ENCODE measurements at places on chromosomes 12 and 14.

DNA sequence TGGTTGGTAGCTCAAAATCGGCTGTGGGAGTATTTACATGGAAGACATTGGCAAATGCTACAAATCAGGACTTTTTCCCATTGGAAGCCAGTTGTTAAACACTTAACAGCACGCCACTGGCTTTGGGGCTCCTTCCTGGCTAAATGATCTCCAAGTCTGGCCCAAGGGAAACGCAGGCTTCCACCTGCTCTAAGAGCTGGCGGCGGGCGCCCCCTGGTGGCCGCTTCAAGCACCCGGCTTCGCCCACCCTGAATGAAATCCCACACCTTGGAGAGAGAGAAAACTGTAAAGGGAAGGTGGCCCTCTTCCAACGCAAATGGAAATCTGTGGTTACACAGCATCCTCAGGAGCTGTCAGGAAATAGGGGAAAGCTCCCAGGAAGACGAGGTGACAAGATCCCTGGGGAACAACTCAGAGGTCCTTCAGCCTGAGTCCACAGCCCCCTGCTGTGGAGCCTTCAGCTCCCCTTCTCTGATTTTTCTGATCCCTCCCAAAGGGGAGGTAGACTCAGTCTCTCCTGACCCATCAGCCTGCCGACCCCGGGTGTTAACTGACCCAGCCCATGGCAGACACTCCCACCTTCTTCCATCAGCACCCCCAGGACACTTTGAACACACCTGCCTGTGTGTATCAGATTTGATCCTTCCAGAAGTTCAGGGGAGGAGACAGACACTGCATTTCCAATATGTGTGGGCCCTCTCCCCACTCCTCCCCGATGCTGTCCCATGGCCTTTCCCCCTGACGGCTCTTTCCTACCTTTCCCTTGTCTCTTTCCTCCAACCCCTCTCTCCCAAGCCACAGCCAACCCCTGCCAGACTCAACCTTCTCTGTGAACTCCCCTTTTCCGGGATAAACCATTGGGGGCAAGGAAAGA, 15.4 kb downstream of the SELPLG start:
- DNase-seq, result peak; percentile 78

DNA sequence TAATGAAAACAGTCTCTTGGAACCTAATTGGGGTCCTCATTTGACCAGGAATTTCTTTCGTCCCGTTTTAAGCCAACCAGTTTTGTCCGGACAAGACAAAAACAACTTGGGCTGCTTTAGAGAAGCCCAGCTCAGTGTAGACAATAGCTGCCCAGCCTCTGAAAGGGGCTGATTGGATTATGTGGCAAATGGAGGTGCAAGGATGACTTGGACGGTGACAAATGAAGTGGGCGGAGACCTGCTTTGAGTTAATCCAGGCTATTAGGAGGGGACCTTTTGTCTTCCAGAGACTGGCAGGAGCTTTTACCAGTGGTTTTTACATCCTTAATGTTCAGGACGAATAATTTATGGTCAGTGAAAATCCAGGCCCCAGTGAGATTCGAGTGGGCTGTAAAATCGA, 4.8 kb downstream of the MEG3 start:
- no peak for DNase-seq

- DNase-seq, result no peak
Measured at GRCh38 chr12:131114942-131115584, 161.4 kb downstream of the ADGRD1 start.

- DNase-seq, result no peak
Measured at GRCh38 chr12:63916561-63917476, 72.3 kb downstream of the SRGAP1 start.

DNA sequence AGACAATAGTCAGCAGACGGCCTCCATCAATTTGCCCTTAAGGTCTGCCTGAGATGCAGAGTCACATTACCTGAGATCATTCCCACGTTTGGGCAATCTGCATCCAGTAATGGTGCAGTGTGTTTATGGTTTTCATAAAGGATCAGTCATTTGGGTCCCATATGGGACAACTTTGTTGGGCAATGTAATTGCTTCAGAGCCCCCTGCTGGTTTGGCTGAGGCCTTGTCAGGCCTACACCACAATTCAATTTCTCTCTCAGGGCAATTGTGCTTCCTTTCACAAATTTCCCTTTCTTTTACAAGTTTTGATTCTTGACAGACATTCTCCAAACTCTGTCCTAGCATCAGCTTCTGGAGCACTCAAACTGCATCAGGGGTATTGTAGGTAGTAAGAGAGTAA, 191.2 kb upstream of the SSTR1 start:
- no peak for DNase-seq

DNA sequence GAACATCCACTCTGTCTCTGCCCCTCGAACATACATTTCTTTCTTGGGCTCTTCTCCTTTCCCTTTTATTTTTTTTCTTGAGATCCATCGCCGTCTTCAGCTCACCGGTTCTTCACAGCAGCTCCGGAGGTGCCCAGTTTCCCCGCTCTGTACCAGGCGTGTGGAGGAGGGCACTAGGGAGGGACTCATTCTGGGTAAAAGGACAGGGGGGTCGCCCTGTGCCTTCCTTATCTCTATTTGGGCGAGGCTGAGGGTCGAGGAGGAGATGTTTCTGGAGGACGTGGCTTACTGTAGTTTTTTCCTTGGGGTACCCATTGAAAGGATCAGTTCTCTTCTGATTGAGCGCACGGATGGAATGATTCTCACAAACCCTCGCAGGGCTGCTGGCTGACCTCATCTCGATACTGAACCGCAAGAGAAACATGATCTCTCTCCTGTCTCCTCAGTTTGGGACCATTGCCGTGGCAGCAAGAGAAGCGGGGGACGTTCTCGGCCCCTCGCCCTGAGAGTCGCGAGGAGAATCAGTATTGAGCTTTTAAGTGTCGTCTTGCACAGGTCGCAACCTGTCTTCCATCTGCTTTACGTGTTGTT, 386 bp downstream of the LIN52 start:
- DNase-seq, result no peak

DNA sequence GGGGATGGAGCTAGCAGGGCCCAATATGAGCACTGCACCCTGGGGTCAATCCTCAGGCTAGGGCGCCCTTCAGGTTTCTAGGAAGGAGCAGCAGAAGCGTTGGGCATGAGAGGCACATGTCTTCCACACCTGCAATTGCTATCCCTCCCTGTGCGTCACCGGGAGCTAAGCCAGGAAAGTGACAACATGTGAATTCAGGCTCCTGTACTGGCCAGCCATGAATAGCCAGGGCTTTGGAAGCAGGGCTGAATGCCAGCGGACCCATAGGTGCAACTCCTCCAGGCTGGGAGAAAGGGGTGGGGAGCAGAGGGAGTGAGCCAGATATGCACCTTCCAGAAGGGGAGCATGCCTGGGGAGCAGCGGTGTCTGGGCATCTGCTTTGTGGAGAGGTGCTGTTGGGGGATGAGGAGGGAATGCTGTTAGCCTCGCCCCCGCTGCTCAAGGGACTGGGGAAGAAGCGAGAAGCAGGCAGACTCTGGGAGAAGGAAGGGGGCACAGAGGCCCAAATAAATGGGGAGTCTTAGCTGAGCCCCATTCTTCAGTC, 6.1 kb downstream of the HOXC5 start:
- no peak for DNase-seq

DNA sequence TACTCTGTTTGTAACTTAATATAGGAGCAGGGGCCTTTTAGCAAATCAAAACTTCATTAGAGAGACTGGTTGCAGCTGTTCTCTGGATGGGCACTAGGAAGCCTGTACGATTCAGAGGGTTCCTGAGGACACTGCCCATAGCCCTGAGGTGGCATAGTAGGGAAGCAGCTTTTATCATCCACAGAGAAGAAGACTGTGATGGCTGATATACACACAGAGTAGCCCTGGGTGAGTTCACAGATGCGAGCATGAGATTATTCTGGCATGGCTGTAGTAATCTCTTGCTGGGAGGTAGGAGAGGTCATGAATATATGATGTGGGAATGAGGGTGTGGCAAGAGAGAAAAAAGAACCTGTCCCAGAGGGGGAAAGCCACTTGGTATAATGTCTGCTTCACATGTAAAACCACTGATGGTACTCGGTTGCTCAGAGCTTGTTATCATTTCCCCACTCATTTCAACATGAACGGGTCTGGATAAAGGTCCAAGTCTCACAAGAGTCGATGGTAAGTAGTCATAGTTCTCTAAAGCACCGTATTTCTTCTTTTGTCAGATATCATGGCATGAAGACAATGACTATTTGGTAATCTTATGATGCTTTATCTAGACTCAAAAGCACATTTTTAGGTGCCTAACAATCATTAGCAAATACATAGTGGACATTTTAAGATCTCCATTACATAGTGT, 52.0 kb downstream of the PEBP1 start:
- no peak for DNase-seq

GRCh38 chr12:49279706-49280159, 14.9 kb downstream of the TUBA1C start:
- DNase-seq, result no peak
